ENCODE measurements at places on chromosomes 1 and 21. TPM values are rescaled to one million over a fixed set of nuclear protein-coding genes. Genes with fewer than 3 reads are reported as not detected.

Gene OLIG1
- polyA plus RNA-seq: 1.4 TPM

Gene UBR4
- polyA plus RNA-seq: 139 TPM

Gene ATAD3C
- 2.7 TPM for polyA plus RNA-seq

Gene EXO5
- polyA plus RNA-seq: 4.4 TPM

Gene CACHD1
- polyA plus RNA-seq: 26.4 TPM

Gene TATDN3
- 5.3 TPM for polyA plus RNA-seq

Gene LRRC38
- 0.17 TPM for polyA plus RNA-seq

Gene ATP1A4
- polyA plus RNA-seq: 0.48 TPM

Gene C1orf56
- polyA plus RNA-seq: 5.6 TPM

Gene SPRR2A
- polyA plus RNA-seq: not detected

Gene DISP3
- polyA plus RNA-seq: 4.3 TPM

Gene ERICH3
- polyA plus RNA-seq: not detected

Gene SH2D1B
- not detected for polyA plus RNA-seq

Gene ZNF593OS
- polyA plus RNA-seq: not detected
